ENCODE measurements at places on chromosomes 11 and 22.

DNA sequence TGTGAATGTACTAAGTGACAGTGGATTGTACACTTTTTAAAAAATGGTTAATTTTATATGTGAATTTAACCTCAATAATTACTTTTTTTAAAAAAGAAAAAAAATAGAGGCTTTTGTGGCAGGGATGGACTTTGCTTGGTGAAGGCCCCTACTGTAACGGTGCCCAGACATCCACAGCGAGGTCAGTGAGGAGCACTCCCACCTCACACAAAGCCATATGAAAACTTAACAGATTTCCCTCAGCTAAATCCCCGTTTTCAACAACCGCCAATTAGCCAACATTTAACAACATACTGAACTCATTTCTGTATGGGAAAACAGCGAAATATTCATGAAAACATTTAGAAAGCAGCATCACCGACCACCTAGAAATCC lies 642 bp upstream of the C11orf58 start:
- no peak for DNase-seq

- DNase-seq = no peak
Measured at GRCh38 chr11:134138376-134138775, 69.5 kb downstream of the JAM3 start.

DNA sequence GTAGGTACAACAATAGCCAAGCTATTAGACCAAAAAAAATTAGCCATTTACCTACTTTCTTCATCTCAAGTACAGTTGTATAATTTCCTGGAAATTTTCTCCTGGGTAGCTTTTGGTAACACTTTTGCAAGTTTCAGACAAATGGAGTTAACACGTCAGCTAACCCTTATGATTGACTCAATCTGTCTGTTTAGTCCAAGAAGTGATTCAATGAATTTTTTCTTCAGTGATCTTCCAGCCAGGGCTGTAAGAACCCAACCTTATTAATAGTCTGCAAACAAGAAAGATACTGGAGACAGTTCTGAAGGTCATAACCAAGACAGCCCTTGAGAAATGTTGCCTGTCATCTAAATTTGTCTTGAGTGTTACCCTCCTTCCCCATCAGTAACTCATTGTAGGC lies 30.1 kb upstream of the FIBIN start:
- DNase-seq = no peak

DNA sequence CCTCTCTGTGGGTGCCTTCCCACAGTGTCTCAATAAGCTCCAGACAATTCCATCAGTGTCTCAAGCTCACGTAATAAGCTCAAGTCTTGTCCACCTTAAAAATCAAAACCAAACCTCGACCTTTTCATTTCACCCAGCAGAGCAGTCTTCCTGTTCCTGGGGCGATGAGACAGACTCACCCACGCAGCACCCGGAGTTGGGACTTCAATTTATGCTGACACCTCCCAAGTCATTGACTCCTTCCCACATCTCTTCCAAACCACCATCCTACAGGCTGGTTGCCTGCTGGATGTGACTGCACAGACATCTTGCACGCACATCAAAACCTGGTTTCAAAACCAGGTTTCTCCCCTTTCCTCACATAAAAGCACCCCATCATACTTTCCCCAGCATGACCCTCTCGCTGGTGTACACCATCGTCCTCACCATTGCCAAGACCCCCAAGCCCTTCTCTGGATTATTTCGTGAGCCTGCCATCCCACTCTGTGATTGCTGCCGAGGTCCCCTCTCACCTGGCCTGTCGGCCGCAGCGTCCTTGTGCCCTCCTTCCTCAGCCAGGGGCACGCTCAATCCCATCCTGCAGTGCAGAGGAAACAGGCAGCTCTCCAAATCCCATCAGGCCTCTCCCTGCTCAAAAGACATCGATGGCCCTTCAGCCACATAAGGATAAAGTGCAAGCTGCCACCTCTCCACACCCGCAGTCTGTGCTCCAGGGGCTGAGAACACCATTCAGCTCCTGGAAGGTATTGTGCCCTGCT lies 45.1 kb upstream of the FBXO3 start:
- no peak for DNase-seq

GRCh38 chr11:17273668-17274282 lies 2.8 kb upstream of the NUCB2 start:
- peak; percentile 24 for DNase-seq

GRCh38 chr11:66368484-66368883 lies 3.1 kb downstream of the SLC29A2 start:
- DNase-seq = no peak

DNA sequence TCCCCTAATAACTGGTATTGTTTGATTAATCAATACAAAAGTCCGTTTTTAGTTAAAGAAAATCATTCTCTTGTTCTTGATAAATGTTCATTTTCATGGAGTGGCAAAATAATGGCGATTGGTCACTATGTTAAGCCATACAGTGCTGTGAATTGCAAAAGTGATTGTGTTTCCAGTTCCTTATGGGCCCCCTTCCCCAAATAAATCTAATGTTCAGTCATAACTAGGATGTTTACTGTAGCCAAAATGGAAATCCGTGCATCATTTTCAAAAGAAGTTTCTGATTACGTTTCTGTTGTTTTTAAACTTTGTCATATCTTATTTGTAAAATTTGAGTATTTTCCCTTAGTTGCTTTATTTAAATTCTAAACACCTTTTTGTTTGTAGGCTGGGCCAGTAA lies 845 bp downstream of the RBM7 start:
- no peak for DNase-seq

- DNase-seq = no peak
Measured at GRCh38 chr11:27383645-27384044, 20.6 kb upstream of the CCDC34 start.

DNA sequence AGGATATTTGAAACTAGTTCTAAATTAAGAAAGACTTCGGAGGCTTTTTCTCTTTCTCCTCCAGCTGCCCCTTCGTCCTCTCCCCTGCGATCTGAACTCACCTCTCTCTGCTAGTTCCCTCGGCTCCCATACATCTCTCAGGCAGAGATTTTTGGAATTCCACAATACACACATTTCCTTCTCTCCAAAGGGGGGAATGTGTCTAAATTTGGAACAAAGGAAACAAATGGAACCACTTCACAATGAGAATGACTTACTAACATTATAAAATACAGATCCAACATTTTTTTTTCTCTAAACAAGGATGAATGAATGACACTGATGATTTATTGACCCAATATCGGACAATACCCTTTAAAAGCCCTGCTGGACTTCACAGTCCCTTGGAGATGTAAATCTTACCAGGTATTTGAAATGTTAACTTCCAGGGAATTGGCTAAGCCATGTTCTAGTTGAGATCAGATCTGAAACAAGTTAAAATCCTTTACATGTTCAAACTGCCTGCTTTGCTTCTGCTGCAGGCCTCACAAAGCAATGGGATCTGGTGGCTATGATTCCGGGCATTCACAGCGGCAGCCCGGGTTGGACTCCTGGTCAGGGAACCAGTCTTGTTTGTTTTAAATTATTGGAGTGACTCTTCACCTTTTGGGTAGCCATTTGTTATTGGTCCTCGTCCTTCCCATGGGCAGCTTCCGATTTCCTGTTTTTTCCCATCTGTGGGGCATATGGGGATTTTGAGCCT lies 20.5 kb upstream of the GSTP1 start:
- no peak for DNase-seq

DNA sequence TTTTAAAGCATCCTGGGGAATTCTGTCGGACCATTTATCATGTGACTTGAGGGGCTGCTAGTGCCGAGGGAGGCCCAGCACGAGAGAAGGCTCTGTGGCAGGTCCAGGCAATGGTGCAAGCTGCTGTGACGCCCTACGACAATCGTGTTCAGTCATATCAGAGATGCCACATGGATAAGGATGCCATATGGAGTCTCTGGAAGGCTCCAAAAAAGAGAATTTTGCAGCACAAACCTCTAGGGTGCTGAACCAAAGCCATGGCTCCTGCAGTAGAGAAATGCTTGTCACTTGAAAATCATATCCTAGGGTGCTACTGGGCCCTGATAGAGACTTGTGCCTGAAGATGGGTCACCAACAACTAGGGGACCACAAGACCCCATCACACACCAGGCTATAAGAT lies 6.7 kb upstream of the CD6 start:
- no peak for DNase-seq

DNA sequence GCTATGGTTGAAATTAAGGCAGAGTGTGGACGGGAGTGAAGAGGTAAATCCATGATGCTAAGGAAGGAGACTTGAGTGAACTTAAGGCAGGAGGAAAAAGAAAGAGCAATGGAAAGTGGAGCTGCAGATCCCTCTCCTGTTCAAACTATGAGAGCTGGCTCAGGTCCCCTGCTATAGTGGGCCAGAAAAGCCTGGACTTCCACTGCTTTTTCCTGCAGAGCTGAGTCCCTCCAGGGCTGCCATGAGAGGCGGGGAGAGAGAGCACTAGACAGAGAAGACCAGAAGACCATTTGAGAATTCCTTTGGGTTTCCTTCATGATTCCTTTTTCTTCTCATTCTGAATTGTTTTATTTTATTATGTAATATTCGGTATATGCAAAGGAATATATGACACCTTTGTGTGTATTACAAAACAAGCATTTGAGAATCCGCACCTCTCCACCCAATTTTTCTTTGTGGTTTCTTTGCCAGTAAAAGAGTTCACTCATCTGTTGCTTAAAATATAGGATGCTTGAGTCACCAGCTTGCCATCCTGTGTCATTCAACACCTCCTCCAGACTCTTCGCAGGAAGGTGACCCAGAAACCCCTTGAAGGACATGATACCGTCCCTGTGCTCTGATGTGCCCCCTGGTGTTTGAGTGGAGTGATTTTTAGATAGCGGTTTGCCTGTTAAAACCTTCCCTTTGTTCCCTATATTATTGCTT lies 24.4 kb downstream of the SREBF2 start:
- DNase-seq = peak; percentile 94

- DNase-seq = peak; percentile 47
Measured at GRCh38 chr11:29448246-29448877, 568.5 kb downstream of the KCNA4 start.

DNA sequence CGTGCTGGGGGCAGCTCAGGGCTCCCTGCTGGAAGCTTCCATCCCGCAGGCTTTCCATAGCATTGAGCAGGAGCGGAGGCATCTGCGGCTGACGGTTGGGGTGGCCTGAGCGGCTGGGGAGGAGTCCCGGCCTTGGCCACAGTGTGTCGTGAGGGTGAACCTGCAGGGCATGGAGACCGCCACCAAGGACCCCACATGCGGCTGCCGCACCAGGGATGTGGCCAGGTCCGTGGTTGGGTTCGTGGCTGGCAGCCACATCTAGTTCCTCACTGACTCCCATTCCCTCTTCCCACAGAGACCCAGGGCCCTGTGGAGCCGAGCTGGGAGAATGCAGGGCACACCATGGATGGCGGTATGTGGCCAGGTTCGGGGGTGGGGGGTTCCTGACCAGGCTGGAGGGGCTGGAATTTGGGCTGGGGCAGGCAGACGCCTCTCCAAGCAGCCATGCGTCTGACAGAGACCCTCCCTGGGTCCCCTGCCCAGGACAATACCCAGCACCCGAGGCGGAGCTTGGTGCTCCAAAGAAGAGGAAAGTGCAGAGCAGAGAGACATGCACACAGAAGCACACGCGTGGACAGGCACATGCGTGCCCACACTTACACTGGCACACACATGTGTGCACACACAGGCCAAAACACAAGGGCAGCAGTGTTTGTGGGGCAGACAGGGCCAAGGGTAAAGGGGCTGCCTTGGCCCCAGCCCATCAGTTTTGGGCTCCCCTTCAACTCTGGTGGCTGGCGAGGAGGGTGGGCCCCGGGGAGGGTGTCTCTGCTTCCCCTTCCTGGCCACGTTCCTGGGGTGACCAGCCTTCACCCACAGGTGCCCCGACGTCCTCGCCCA lies 2.7 kb downstream of the MUC5B start:
- DNase-seq = no peak

GRCh38 chr11:25163421-25163820 lies 666.6 kb downstream of the LUZP2 start:
- no peak for DNase-seq

DNA sequence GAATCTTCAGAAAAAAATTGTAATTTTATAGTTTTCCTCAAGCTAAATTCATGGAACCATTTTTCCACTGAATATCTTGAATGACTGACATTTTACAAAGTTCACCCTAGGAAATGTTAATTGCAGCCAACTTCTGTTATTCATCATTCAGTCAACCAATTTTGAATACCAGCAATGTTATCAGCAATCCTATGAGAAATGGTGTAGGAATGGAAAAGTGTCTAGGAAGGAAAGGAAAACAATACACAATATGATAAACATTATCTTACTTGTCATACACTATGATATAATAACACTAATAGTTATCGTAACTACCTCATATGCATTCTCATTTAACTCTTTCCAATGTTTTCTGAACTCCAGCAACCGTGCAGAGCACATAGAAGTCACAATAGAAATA lies 790.5 kb upstream of the LRRC4C start:
- no peak for DNase-seq

GRCh38 chr22:39731881-39732555 lies 161.5 kb downstream of the CACNA1I start:
- DNase-seq = no peak

- DNase-seq = no peak
Measured at GRCh38 chr11:119704849-119705248, 24.2 kb downstream of the NECTIN1 start.

DNA sequence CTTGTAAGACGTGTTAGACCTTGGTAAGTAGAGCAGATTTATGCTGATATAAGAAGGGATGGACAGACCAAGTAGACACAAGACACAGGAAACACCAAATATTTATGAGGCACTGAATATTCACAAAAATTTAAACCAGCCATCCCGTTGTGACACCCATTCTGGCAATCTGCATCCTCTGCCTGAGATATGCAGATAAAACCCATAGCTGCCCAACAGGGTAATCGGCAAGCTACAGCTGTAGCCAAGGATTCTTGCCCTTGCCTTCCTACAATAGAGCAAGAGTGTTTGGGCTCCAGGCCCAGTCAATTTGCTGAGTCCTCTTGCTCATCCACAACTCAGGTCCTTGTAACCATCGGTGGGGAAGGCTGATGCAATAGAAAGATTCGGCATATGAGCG lies 18.5 kb upstream of the MPZL2 start:
- DNase-seq = no peak

- no peak for DNase-seq
Measured at GRCh38 chr22:22360014-22360413, 115.4 kb downstream of the VPREB1 start.

DNA sequence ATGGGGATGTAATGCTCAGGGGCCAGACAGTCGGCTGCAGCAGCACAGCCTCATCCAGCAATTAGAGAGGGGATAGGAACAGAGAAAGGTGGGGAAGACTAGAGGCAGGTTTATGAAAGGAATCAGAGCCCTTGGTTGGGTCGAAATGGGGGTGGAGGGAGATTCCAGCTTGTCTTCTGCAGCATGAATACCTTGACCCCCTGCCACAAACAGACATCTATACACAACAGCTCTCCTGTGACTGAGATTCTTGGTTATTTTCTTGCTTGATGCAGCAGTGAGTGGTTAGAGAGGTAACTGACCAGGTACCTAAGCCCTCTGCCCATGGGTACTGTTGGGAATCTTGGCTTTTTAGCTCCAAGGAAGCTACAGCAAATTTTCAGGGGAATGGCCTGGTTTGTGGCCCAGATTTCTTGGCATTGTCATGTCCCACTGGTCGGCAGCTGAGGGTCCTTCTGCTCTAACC lies at the start of gene TRIM49D1:
TSS of gene TRIM49D1 (minus strand) at position 51 of the 466 bp plus-strand sequence. CDS start 4,535 bp downstream, outside the sequence.
- no peak for DNase-seq
